H54 (cell line): ENCODE measurements at places on chromosomes 11 and 22.

DNA sequence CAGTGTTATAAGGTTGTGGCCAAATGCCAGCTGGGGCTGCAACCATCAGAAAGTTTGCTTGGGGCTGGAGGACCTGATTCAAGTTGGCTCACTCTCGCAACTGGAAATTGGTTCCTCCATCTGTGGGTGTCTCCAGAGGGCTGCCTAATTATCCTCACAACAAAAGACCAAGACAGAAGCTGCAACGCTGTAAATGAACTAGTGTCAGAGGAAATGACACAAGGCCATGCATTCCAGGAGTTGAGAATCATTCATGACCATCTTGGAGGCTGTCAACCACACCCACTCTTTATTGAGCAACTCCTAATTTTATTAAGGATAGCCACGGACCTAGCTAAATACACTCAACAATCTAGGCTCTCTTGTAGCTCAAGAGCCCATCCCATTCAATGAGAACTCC lies 1060.8 kb downstream of the OPCML start:
- no peak for DNase-seq

DNA sequence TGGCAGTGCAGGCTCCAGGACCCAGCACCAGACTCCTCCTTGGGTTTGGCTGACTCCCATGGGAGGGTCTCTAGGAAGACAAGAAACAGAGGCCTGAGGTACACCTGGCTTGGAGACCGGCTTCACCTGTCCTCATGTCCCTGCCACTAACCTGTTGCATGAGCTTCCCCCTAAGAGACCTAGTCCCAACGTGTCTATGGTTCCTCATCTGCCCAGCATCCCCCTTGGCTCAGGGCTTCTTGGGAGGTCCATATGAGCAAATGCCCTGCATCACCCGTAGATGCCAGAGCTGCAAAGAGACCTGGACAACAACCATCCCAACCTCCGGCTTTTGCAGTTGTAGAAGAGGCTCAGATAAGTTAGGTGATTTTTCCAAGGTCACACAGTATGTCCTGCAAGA lies 123.5 kb downstream of the BUD13 start:
- no peak for DNase-seq

- no peak for DNase-seq
Measured at GRCh38 chr22:39470451-39471291, 13.9 kb downstream of the MGAT3 start.

DNA sequence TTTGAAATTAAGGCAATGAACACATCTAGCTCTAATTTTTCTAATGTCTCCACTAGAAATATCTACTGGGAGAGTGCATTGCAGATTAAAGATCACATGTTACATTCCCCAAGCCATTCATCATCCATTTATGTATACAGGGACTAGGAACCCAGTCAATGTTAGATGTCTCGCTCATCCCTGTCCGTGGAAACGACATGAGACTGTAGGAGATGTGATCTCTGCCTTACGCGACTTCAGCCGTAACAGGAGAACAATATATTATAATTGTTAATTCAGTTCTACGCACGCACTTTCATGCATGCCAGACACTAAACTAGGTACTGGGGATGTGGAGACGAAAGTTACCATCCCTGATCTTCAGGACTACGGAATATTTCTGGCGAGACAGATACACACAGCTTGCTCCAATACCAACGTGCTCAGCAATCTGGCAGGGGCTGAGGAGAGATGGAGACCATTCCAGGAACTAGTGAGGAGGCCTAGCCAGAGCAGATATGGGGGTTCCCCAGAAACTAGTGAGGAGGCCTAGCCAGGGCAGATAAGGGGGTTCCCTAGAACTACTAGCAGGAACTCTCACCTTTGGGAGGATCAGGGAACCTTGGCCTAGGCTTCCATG lies 706 bp downstream of the DCPS start:
- no peak for DNase-seq

- no peak for DNase-seq
Measured at GRCh38 chr11:1472180-1473005, 14.2 kb downstream of the MOB2 start.

GRCh38 chr22:18067548-18068341 lies 10.0 kb upstream of the PEX26 start:
- DNase-seq: no peak

GRCh38 chr11:57546869-57547475 lies 9.6 kb downstream of the SMTNL1 start:
- DNase-seq: peak; percentile 83

DNA sequence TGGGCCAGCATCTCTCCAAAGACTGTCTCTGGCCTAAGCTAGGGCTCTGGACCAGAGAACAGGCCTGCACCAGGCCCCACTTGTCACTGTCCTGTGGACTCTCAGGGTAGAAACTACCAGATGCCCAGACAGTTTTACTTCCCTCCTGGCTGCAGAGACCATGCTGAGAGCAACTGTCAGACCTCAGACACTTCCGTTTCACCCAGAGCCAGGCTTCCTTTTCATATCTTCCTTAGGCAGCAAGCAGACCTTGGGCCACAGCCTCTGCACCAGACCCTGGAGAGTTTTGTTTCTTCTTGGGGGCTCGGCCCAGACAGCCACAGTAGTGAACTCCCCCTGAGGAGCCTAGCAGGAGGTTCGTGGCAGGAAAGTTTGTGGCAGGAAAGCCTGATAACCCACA lies 12.1 kb upstream of the FCHSD2 start:
- DNase-seq: no peak

DNA sequence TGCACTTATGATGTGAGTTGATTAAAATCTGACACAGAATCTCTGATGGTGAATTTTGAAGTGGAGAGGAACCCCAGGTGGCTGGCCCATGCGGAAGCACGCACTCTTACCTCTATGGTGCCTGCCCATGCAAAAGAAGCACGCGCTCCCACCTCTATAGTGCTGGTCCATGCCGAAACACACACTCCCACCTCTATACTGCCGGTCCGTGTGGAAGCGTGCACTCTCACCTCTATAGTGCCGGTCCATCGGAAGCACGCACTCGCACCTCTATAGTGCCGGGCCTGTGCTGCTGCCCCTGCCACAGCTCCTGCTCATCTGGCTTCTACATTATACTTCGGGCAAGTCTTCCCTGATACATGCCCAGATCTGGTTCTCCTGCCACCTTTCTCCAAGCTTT lies 36.8 kb upstream of the SLC25A1 start:
- no peak for DNase-seq

- no peak for DNase-seq
Measured at GRCh38 chr22:46047226-46047625, 70.3 kb upstream of the WNT7B start.

DNA sequence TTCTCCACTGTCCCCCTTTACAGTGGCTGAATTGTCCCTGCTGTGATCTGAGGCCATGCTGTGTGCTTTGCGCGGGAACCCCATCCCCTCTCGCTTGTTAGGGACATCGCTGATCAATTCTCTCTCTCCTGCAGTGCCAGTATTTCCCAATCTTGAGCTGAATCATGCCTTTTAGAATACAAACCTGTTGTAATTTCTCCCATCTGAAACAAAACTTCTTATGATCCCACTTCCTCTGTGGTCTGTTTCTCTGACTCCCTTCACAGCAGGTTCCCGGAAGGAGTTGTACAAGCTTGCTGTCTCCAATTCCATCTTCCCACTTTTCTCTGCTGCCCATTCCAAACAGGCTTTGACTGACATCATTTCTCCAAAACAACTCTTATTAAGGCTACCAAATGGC lies 16.8 kb downstream of the ADAMTS15 start:
- no peak for DNase-seq

DNA sequence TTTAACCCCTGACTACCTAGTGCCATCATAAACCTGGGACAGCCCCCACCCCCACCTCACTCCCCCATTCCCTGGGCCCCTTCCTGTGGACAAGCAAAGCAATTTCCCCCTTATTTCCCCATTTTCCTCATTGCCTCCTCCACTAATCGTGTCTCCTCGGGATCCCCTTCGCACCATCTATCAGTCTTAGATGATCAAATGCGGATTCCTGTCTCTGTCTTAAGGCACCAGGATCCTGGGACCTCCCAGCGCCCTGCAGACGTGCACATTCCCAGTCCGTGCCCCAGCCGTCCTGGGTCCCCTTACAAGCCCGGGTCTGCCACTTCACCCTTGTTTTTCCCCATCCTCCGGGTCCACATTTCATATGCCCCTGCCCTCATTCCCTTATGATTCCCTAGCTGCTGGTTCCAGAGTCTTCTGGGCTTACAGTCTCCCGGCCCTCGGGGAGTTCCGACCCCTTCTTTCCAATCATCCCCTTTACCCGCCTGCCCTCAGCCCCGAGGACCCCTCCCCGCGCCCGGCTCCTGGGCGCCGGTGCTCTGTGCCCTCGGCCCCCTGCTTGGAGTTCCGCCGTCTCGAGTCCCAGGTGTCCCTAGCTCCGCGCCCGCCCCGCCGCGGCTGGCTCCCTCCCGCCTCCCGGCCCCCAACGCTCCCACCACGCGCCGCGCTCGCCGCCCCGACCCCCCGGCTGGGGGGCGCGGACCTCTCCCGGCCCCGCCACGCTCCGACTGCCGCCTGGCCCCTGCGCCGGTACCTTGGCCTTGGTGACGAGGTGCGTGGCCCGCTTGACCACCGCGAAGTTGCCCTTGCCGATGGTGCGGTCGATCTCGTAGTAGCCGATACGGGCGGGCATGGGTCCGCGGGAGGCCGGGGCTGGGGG lies 599 bp downstream of the SIK3 start:
- no peak for DNase-seq

- no peak for DNase-seq
Measured at GRCh38 chr11:61630089-61630488, 49.2 kb upstream of the SYT7 start.

DNA sequence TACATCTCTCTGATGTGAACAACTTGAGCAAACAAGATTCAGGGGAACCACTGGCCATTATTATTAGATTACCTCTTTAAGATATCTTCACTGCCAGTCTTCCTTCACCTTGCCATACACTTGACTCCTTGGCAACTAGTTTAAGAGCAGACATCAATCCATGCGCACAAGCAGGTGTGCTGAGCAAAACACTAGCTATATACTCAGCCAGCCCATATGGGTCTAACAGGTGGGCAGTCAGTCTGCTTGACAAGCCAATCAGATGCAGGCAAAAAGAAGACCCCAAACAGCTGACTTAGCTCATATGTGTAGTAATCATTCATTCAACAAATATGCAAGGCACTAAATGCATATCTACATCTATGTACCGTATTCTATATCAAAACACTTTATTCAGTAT lies 101.2 kb downstream of the SIK3 start:
- no peak for DNase-seq

- DNase-seq: no peak
Measured at GRCh38 chr11:35324183-35324886, 95.0 kb downstream of the SLC1A2 start.

DNA sequence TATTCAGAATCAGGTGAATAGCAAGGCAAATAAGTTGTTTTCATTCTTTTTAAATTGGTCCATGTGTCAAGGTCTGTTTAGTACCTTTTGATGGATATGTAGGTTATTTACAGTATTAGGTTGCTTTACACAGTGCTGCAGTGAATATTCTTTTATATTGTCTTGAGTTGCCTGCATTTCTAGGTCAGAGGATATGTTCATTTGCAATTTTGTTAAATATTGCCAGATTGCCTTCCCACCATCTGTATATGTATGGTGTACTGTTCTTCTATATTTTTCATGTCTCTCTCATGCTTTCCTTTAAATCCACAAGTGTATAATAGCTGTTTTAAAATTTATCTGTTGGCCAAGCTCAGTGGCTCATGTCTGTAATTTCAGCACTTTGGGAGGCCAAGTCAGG lies 24.6 kb downstream of the HIPK3 start:
- no peak for DNase-seq

DNA sequence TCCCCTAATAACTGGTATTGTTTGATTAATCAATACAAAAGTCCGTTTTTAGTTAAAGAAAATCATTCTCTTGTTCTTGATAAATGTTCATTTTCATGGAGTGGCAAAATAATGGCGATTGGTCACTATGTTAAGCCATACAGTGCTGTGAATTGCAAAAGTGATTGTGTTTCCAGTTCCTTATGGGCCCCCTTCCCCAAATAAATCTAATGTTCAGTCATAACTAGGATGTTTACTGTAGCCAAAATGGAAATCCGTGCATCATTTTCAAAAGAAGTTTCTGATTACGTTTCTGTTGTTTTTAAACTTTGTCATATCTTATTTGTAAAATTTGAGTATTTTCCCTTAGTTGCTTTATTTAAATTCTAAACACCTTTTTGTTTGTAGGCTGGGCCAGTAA lies 845 bp downstream of the RBM7 start:
- no peak for DNase-seq

DNA sequence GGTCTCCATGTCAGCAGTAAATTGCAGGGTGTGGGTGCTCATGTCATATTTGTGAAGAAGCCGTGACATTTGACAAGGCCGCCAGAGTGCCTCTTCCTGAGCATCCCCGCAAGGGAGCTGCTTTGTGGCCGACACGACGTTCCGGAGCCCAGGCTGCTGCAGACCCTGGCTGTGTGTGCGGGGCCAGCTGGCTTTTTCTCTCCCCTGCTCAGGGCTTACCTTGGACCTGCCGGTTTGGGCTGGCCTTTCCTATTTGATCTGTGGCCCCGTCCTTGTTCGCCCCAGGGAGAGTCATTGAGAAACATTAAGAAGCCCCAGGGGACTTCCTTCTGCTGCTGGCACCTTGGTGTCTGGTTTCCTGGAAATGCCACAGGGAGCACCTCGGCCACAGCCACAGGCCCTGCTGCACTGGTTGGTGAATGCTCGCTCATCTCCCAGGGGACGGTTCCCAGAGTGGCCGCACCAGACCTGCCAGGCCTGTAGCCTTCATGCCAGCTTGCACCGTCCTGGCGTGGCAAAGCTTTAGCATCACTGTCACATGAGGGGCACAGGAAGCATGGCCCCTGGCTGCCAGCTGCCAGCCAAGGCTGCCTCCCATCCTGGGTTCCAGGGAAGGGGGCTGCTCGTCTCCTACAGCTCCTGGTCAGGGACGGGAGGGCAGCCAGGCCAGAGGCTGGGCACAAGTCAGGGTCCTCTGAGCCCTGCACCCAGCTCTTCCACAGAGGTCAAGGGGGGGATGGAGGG lies 5.4 kb downstream of the GRK2 start:
- DNase-seq: no peak

DNA sequence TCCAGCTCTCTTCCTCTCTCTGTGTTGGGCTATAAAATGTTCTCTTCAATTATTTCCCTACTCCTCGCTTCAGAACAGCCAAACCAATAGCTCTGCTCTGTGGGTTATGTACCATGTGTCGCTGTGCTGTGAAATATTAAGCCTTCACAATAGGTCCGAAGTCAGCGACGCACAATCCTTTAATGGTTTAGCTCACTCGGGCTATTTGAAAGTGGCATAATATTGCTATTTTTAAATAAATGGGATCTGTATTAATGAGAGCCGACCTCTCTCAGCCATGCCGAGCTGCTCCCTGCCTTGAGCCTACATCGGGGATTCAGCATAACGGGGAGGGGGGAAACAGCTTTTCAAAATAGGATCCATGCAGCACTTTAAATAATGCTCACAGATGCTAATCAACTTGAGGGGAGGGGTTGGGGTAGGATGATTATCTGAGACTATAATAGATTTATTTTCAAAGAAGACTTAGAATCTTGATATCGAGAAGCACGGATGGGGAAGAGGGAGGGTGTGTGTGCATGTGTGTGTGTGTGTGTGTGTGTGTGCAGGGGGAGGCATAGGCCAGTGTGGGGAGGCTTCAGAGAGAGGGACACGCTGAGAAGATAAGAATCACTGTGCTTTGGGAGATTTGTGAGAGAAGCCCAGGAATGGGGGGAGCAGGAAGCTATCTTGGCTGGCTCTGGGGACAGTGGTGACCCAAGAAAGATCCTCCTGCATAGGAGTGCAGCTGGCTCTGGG lies 271.5 kb downstream of the NXPE2 start:
- DNase-seq: no peak

- no peak for DNase-seq
Measured at GRCh38 chr11:66979336-66979980, 4.4 kb downstream of the C11orf86 start.
